ENCODE measurements at places on chromosomes 1 and 21.

- DNase-seq = no peak
These were observed 87.0 kb upstream of the BTG3 start for GRCh38 chr21:17699524-17700189.

GRCh38 chr1:210586771-210587170 is 258.1 kb downstream of the HHAT start:
- no peak for DNase-seq

DNA sequence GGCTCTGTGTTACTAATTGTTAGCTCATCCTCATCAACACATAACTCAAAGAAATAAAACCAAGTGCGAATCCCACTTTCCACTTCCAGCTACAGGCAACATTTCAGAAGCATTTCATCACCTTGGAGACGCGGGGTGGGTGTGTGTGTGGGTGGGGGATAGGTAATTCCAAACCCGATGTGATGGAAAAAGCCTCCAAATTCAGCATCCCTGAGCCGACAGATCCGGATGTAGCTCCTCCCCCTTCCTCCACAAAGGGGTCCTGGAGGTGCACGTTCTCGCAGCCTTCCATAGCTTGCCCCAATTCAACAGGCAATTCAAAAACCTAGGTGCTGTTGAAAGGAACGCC is 486 bp downstream of the HSPA13 start:
- DNase-seq = no peak

GRCh38 chr1:235111107-235111506 is 17.5 kb downstream of the TOMM20 start:
- DNase-seq = no peak

DNA sequence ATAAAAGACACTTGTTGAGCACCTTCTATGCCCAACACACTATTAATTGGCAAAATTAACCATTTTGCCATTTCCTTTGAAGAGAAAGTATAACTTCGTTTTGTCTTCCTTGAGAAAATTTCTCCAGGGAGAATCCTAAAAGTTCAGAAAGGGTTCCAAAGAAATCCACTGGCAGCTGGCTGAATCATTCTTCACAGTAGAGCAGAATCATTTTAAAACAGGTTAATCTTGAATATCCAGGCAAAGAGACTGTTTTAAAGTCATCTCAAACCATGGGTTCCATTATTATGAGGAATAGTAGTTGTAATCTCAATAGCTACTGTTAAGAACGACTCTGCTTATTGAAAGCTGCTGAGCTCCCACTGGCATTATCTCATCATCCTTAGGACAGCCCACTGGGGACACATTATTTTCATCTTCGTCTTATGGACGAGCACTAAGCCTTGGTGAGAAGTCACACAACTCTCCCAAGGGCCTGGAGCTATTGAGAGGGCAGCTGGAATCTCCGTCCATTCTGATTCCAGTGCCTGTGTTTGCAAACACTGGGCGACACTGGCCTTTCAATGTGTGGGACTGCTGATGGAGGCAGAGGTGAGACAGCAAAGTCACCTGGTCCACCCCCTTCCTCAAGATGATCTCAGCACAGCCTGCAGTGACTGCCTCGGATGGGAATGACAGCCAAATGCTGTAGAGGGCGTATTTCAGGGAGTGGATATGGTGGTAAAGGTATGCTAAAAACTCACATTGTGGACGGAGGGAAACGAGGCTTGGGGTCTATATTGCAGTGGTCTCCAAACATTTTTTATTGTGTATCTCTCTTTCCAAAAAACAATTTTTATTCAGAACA is 15.3 kb upstream of the PGBD5 start:
- DNase-seq = no peak

DNA sequence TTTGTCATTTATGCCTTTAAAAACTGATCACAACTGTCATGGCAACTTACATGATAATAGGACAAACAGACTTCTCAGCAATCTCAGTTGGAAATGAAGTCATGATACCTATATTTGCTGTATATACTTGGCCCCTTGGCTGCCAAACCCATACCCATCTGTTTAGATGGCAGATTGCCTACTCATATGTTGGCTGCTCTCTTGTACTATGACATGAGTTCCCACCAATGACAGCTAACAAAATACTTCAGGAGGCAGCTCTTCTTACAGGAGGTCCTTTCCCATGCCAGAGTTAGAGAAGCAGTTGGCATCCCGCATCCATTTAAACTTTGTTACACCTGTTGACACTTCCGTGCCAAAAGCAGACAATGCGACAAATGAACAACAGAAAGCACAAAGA is 603.1 kb upstream of the ADGRL2 start:
- DNase-seq = no peak

GRCh38 chr1:190759807-190760206 is 282.1 kb upstream of the BRINP3 start:
- DNase-seq = no peak

DNA sequence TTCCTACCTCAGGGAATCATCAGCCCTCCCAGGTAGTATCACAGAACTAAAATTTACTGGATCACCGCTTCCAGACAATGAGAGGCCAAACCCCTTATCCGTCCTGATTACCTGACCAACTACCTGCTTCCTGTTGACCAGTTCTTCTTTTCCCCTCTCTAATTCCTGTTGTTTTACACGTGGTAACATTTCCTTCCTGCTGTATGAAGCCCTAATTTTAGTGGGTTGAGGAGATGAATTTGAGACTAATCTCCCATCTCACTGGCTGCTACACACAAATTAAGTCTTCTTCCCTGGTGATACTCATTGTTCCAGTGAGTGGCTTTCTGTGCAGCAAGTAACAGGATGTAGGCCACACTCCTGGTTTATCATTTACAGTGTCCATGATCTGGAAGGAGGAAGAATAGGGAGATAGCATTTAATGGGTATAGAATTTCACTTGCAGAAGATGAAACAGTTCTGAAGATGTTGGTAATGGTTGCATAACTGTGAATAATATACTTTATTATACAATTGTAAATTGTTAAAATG is 2112.9 kb downstream of the NCAM2 start:
- DNase-seq = no peak

DNA sequence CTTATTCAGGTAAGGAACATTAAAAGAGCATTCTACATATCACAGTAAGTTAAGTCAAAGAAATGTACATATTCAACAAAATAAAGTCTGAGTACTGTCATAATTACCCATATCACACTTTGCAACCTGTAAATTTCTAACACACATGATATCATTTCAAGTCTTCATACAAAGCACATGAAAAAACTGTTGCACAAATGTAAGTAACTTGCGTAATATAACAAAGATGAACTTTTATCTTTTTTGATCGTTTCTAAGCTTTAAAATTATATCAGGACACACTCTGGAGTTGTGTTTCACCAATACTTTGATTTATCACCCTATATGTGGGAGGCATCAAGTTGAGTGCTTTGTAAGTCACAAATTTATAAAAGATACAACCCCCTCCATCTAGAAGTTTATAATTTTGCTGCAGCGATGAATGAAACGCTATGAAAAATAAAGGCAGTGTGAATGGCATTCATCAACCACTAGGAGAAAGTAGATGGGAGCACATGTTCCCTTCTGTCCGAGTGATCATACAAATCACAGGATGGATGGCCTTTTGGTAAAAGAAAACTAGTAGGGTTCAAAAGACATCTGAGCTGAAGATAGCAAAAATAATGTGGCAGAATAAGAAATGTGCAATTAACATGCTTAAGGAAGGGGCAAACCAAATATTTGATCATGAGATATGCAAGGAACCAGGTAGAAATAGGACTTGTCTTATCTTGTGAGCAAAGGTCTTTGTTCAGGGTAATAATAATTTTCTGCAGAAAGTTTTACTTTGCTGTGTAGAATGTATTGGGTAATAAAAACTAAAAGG is 27.5 kb downstream of the NRIP1 start:
- no peak for DNase-seq

DNA sequence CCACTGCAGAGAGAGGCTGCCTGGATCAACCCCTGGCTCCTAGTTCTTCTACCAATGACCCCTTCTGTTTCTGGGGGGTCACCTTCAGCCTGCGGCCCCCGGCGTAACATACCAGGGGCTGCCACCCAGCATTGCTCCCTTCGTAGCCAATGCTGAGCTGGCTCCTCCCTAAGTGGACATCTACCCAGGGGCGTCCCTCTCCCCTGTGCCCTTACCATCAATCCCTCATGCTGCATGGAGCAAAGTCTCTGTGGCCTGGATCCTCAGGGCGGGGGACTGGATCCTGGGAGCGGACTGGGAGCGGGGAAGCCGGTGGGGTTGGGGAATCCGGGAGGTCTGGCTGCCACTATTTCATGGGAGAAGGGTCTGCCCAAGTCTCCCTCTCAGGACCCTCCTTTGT is 28.6 kb downstream of the TRIM67 start:
- no peak for DNase-seq

- DNase-seq = no peak
These were observed 42.0 kb upstream of the LHX8 start for GRCh38 chr1:75092141-75092540.

- no peak for DNase-seq
These were observed 49.9 kb upstream of the INSL5 start for GRCh38 chr1:66850989-66851388.

Measured in effector CD8-positive, alpha-beta T cell (primary cell).